ENCODE measurements at places on chromosomes 1 and 21. TPM values are rescaled to one million over a fixed set of nuclear protein-coding genes. Genes with fewer than 3 reads are reported as not detected.
A peak's percentile ranks its signal among the peaks of the same experiment; 100 is the strongest.

DNA sequence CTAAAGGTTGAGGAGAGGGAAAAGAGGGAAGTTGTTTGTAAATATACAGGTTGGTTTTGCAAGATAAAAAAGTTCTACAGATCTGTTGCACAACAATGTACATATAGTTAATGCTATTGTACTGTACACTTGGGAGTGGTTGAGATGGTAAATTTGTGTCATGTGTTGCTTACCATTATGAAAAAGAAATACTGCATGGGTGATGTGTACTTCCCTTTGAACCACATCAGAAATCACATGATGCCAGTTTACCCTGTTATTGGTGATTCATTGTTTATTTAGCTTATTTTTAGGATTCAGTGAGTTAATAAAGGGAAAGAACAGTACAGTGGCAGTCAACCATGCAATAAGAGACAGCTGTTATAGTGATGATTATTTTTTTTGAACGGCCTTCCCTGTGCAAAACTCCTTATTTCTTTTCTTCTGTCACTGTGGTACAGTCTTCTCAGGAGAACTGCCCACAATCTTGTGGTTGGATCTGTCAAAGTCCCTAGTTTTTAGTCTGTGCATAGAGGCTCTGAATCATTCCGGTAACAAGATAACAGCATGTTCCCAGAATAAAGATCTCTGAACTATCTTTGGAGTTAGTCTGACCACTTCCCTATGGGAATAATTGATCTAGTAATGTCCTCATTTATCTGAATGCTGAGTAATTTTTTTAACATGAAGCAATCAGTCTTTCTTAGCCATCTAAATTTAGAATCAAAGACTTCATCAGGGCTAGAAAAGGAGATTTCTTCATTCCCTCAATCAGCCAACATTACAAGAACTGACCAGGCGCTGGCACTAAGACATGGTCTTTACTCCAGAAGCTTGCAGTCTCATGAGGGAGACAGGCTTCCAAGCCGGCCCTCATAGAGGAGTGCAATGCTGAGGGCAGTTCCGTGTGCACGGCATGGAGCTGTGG, 84.2 kb downstream of the SH3GLB1 start:
- H3K36me3 ChIP-seq: no peaks in the 10 kb centered on the region
- H3K27me3 ChIP-seq: no peaks in the 10 kb centered on the region
- DNase-seq: peak; percentile 19
- H3K4me3 ChIP-seq: no peak overlapping the region
- peaks cover 20% of the 10 kb centered on the region for H3K4me1 ChIP-seq
- peak overlapping the region; percentile 78 for H3K27ac ChIP-seq

GRCh38 chr1:70239940-70240339, 18.8 kb downstream of the SRSF11 start:
- H3K27me3 ChIP-seq: no peaks in the 10 kb centered on the region
- H3K4me3 ChIP-seq: no peak overlapping the region
- H3K4me1 ChIP-seq: no peaks in the 10 kb centered on the region
- H3K27ac ChIP-seq: no peak overlapping the region

- H3K27me3 ChIP-seq: no peaks in the 10 kb centered on the region
- H3K4me3 ChIP-seq: no peak overlapping the region
- H3K36me3 ChIP-seq: no peaks in the 10 kb centered on the region
Measured at GRCh38 chr1:19437891-19438294, 47.4 kb downstream of the CAPZB start.

- no peaks in the 10 kb centered on the region for H3K36me3 ChIP-seq
- peaks cover 11% of the 10 kb centered on the region for H3K27me3 ChIP-seq
- peak overlapping the region; percentile 92 for H3K4me3 ChIP-seq
- peaks cover 17% of the 10 kb centered on the region for H3K4me1 ChIP-seq
- DNase-seq: peak; percentile 70
- no peak overlapping the region for H3K27ac ChIP-seq
Measured at GRCh38 chr1:18955441-18956192, 859 bp downstream of the IFFO2 start.

- no peak overlapping the region for H3K27ac ChIP-seq
- H3K4me1 ChIP-seq: no peaks in the 10 kb centered on the region
- no peak for DNase-seq
- H3K27me3 ChIP-seq: no peaks in the 10 kb centered on the region
- no peak overlapping the region for H3K4me3 ChIP-seq
Measured at GRCh38 chr1:197859024-197859423, 43.4 kb upstream of the C1orf53 start.

GRCh38 chr21:13937236-13937635, 273.5 kb downstream of the LIPI start:
- no peak overlapping the region for H3K27ac ChIP-seq
- H3K4me3 ChIP-seq: no peak overlapping the region
- no peak for DNase-seq
- no peaks in the 10 kb centered on the region for H3K36me3 ChIP-seq
- H3K27me3 ChIP-seq: no peaks in the 10 kb centered on the region

GRCh38 chr1:75136195-75136815, 2.1 kb downstream of the LHX8 start:
- H3K27me3 ChIP-seq: peaks cover 96% of the 10 kb centered on the region
- H3K27ac ChIP-seq: no peak overlapping the region
- peaks cover 11% of the 10 kb centered on the region for H3K4me1 ChIP-seq
- peak overlapping the region; percentile 14 for H3K4me3 ChIP-seq

- no peak overlapping the region for H3K27ac ChIP-seq
- peaks cover 36% of the 10 kb centered on the region for H3K27me3 ChIP-seq
- H3K4me3 ChIP-seq: no peak overlapping the region
- no peak for DNase-seq
Measured at GRCh38 chr1:115832651-115833050, 8.3 kb downstream of the NHLH2 start.

DNA sequence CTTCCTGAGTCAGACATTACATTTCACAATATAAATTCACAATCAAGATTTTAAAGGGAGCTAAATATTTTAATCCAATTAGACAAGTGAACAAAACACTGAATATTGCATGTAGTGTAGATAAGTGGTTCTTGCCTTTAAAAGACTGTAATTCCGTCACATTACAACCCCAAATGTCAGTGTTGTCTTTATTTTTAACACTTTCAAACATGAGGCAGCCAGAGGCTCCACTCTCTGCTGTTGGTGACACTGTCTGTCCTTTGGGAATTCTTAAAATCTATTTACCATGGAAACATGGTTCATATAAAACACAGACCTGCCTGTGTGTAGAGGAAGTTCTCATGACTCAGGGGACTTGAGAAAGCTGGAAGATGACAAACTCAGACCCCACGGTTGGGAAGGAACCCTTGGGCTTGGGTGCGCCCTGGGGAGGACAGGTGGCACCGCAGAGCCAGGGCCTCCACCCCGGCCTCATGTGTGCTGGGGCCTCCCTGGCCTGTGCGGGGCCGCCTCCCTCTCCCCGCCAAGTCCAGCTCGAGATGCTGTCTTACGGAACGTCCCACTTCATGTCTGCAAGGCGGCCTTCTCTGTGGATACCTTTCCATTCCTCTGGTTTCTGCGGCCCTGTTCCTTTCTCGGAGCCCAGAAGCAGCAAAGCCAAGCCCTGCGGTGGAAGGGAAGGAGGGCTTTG, 239.0 kb downstream of the SDCCAG8 start:
- H3K36me3 ChIP-seq: no peaks in the 10 kb centered on the region
- H3K4me1 ChIP-seq: no peaks in the 10 kb centered on the region
- H3K4me3 ChIP-seq: no peak overlapping the region
- no peak for DNase-seq
- no peak overlapping the region for H3K27ac ChIP-seq
- no peaks in the 10 kb centered on the region for H3K27me3 ChIP-seq

DNA sequence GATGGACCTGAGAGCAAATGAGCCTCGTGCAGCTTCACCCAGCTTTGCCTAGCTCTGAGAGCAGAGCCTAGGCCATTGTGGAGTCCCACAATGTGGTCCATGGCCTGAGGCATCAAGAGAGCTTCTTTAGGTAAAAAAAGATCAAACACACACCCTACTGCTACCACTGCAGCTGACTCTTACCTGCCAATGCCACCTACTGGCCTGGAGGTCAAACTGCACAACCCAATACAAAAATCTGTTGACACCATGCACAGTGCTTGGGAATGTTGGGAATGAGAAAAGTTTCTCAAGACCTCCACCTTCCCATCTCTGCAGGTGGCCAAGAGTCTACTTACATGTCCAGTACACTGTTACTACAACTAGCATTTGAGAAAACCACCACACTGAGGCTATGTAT, 60.6 kb downstream of the UCHL5 start:
- no peak overlapping the region for H3K4me3 ChIP-seq
- H3K27me3 ChIP-seq: no peaks in the 10 kb centered on the region
- no peak overlapping the region for H3K27ac ChIP-seq
- H3K4me1 ChIP-seq: no peaks in the 10 kb centered on the region
- H3K36me3 ChIP-seq: no peaks in the 10 kb centered on the region

DNA sequence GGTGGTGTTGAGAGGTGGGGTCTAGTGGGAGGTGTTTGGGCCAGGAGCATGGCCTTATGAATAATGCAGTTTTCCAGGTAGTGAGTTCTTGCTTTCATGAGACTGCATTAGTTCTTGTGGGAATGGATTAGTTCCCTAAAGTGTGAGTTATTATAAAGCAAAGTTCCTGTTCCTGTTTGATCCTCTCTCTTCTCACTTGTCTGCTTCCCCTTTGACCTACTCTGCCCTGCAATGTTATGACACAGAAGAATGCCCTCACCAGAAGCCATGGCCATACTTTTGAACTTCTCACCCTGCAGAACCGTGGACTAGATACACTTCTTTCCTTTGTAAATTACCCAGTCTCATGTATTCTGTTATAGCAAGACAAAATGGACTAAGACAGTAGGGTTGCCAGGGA, 53.6 kb downstream of the MAP3K7CL start:
- peaks cover 17% of the 10 kb centered on the region for H3K4me1 ChIP-seq
- no peak for DNase-seq
- H3K36me3 ChIP-seq: no peaks in the 10 kb centered on the region
- H3K27ac ChIP-seq: no peak overlapping the region
- H3K4me3 ChIP-seq: no peak overlapping the region

DNA sequence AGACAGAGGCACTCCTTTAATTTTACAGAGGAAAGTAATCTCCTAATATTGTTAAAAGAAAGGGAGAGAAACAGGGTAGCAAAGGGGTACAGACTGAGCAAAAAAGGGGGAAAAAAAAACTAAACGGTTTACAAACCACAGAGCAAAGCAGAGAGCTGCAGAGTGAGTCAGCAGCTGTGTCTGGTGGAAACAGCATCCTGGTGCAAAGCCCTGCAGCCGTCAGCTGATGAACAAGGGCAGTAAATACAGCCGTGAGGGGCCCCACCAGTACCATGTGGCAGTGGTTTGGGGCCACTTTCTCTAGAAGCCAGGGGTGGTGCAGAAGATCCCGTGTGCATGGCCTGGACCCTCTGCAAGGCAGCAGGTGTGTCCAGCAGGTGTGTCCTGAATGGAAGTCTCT, 111.3 kb downstream of the ERG start:
- no peaks in the 10 kb centered on the region for H3K27me3 ChIP-seq
- peak; percentile 24 for DNase-seq
- H3K36me3 ChIP-seq: no peaks in the 10 kb centered on the region
- no peak overlapping the region for H3K4me3 ChIP-seq

DNA sequence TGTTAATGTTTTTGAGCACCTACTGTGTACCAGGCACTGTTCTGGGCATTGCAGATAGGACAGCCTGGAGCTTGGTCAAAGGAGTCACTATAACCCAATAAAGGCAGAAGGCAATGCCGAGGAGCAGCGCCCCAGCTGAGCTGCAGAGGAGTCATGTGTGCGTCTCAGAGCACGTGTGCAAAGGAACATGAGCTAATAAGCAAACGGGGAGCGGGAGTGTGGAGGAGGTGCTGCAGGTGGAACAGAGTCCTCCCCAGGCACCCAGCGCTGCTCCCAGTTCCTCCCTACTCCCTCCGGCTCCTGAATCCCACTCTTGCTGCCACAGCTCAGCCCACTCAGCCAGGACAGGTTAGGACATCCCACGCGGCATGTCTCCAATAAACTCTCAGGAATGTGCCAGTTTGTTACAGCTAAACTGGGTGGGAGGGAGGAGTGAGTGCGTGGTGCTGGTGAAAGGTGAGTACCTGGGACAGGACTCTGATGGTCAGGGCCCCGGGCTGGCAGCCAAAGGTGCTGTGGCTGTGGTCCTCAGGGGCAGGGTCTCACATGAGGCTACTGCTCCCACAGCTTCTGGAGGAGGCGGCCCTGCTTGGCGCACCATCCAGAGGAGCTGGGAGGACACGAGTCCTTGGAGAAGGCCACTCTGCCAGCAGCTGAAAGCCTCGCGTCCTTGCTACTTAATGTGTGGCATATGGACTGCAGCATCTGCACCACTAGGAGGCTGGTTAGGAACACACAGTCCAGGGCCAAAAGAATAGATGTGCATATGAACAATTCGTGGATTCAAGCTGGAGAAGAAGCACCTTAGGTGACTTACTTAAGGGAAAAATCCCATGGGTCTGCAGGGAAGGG, 52.3 kb downstream of the GRIK3 start:
- no peak overlapping the region for H3K27ac ChIP-seq
- DNase-seq: no peak
- H3K27me3 ChIP-seq: peaks cover 2% of the 10 kb centered on the region
- no peaks in the 10 kb centered on the region for H3K36me3 ChIP-seq
- H3K4me1 ChIP-seq: no peaks in the 10 kb centered on the region
- no peak overlapping the region for H3K4me3 ChIP-seq

GRCh38 chr1:86739648-86740509, 35.5 kb downstream of the SH3GLB1 start:
- H3K36me3 ChIP-seq: peaks cover 7% of the 10 kb centered on the region
- H3K4me1 ChIP-seq: no peaks in the 10 kb centered on the region
- no peak for DNase-seq
- H3K27me3 ChIP-seq: no peaks in the 10 kb centered on the region
- no peak overlapping the region for H3K27ac ChIP-seq

DNA sequence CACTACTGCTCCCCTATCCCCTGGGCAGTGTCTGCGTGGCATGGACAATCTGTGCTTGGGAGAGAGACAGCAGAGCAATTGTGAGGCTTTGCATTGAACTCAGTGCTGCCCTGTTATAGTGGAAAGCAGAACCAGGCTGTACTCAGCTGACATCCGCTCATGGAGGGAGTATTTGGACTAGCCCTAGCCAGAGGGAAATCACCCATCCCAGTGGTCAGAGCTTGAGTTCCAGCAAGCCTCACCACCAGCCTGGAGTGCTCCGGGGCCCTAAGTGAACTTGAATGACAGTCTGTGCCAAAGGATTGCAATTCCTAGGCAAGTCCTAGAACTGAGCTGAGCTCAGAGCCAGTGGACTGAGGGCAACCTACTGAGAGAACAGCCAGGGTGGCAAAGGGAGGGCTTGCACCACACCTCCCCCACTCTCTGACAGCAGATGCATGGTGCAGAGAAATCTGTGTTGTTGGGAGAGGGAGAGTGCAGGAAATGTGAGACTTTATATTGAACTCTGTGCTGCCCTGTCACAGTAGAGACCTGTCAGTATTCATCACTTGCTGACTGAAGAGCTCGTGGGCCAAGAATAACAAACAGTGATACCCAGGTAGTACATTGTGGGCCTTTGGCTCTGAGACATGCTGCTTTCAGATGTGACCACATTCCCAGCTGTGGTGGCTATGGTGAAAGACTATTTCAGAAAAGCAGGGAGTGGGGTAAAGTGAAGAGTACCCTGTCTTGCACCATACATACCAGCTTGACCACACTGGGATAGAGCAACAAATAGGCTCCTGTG, 107.7 kb upstream of the SLC5A9 start:
- H3K36me3 ChIP-seq: no peaks in the 10 kb centered on the region
- H3K27me3 ChIP-seq: no peaks in the 10 kb centered on the region
- no peak overlapping the region for H3K4me3 ChIP-seq
- no peak for DNase-seq
- H3K4me1 ChIP-seq: peaks cover 11% of the 10 kb centered on the region

CLIC6 gene
- 16.7 TPM for total RNA-seq

B4GALT2 gene
- total RNA-seq: 45.7 TPM

SIKE1 gene
- 50.1 TPM for total RNA-seq

TSSK3 gene
- 1.4 TPM for total RNA-seq

PDC gene
- not detected for total RNA-seq

WDR26 gene
- total RNA-seq: 63.4 TPM

GUCA2B gene
- not detected for total RNA-seq

ARHGAP29 gene
- 22.3 TPM for total RNA-seq

TEDDM1 gene
- total RNA-seq: not detected

Measured in hepatocyte (in vitro differentiated cells).